HT1080 (cell line): ENCODE measurements at places on chromosomes 2 and 18. TPM values are rescaled to one million over a fixed set of nuclear protein-coding genes. Genes with fewer than 3 reads are reported as not detected.

SNRPD1 gene
- total RNA-seq, result 168 and 175 TPM in 2 replicates

GRCh38 chr2:118750959-118751565, 96.4 kb downstream of the EN1 start:
- DNase-seq, result peak; percentile 35

GRCh38 chr2:219228041-219228910, 1.2 kb downstream of the ATG9A start:
- no peak for DNase-seq

DNA sequence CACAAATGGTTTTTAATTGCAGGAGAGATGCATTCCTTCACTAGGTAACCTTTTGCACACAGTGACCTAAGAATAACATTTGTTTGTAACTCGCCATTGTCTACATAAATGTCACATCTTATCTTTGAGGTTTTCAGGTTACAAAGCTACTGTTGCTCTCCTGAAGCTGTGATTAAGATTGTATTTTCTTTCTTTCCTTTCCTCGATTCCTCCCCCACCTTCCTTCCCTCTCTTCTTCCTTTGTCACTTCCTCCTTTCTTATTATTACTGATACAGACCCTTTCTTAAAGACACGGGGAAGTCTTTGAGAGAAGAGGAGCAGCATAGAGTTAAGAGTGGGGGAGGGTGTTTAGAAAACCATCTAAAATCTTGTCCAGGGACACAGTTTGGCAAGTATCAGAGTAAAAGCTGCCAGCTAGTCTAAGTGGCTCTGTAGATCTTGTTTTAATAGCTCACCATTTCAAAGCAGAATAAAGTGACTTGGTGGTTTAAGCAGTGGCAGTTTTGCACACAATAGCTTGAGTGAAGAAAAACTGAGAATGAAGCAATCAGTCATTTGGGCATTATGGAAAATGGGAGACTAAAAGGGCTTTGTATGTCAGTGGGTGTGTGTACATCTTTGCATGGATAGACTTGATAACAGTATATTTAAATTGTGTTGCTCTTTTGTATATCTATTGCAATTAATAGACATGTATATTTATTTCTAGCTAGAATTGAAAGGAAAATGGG, 10.9 kb downstream of the CERS6 start:
- no peak for DNase-seq

- peak; percentile 46 for DNase-seq
These were observed 80.3 kb downstream of the DYNAP start for GRCh38 chr18:54671291-54671881.
